Fibroblast of the aortic adventitia (primary cell): ENCODE measurements at places on chromosomes 1 and 21. TPM values are rescaled to one million over a fixed set of nuclear protein-coding genes. Genes with fewer than 3 reads are reported as not detected.

The DRAXIN gene
- 2.4 TPM in 1 of 2 replicates, not detected in the other for total RNA-seq

The METTL13 gene
- 15.8 and 19.6 TPM in 2 replicates for total RNA-seq

The TNFRSF4 gene
- 0.65 TPM in 1 of 2 replicates, not detected in the other for total RNA-seq

The MXRA8 gene
- 367 and 605 TPM in 2 replicates for total RNA-seq

The DESI2 gene
- 25.2 and 54.7 TPM in 2 replicates for total RNA-seq

The NGF gene
- total RNA-seq: 2.9 and 20.2 TPM in 2 replicates
